Ascending aorta (tissue), 2 donors: ENCODE measurements at places on chromosomes 1 and 21.
A peak's percentile ranks its signal among the peaks of the same experiment; 100 is the strongest.

DNA sequence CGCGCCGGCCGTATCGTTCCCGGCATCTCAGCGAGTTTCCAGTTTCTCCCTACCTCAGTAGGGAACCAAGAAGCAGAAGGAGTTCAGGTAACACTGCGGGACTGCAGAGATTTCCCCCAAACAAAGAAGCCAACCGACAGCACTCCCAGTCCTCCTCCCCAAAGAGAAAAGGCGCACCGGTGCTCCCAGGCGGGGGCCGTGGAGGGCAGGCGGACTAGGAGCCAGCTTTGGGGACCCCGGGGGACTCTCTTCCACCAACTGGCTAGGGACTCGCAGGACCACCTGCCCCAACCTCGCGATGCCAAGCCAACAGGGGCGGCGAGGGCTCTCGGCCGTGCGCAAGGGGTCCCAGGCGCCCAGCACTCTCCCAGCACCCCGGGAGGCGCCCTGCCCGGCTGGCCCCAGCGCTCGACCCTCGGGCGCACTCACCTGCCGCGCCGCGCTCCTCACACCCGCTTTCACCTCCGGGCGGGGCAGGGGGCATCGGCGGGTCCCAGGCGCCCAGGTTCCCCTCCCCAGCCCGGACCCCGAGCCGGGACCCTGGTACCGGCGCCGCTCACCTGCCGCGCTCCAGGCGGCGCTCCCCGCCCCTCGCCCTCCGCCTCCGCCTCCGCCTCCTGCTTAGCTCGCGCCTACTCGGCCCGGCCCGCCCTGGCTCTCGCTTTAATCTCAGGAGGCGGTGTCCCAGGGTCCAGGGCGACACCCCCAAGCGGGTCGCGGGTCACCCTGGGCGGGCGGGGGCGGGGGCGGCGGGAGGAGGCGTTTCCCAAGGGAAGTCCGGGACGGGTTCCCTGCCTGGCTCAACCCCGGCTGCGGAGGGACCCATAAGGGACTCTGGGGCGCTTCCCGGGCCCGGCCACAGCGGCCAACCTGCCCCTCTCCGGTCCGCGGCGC lies at the start of gene TMPRSS2:
Gene TMPRSS2 (minus strand): TSS at position 638 of the 894 bp plus-strand sequence. CDS start 10,025 bp downstream, outside the sequence.
- H3K4me1 ChIP-seq: no peaks in the 10 kb centered on the region
- DNase-seq: no peak
- H3K27ac ChIP-seq: no peak within 1 kb of the TSS
- no peaks in the 10 kb centered on the region for H3K36me3 ChIP-seq

DNA sequence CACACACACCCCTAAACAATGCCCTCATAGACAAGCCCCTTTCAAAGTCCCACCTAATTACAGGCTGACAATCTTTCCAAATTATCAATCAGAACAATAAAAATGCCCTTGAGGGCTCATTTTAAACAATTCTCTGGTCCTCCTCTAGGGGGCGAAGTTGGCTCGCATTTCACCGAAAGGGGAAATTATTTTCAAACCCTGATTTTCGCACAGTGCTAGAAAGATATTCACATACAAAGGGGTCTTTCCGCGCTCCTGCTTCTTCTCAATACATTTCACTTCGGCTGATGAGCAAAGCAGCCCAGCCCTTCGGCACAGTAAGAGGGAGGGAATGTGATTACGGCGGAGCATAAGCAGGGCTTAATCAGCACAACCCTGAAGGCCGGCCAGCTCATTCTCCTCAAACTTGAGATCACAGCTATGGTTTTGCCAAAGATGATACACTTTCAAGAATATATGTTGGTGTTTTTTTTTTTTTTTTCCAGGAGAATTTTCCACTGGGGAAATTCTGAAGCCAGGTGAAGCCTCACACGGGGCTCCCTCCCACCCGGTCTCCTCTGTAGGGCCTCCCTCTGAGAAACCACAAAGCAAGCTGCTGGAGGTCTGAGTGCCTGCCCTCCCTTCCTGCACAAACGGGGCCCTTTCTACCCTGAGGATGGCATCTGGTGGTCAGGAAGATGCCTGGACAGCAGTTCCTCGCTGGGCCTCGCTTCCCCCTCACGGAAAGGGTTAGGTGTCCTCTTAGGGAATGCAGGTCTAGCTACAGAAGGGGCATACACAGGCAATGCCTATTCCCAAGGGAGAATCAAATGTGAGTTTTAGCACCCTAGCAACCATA lies 66.9 kb downstream of the GNG12 start:
- H3K27ac ChIP-seq: peak overlapping the region; percentile 74
- no peaks in the 10 kb centered on the region for H3K36me3 ChIP-seq
- H3K27me3 ChIP-seq: no peaks in the 10 kb centered on the region
- H3K4me3 ChIP-seq: peak overlapping the region; percentile 51
- H3K4me1 ChIP-seq: peaks cover 29% of the 10 kb centered on the region

- no peak for DNase-seq
- H3K27ac ChIP-seq: no peak overlapping the region
- H3K4me3 ChIP-seq: no peak overlapping the region
- H3K27me3 ChIP-seq: no peaks in the 10 kb centered on the region
- peaks cover 21% of the 10 kb centered on the region for H3K4me1 ChIP-seq
- no peaks in the 10 kb centered on the region for H3K36me3 ChIP-seq
These were observed 39.1 kb upstream of the FOXO6 start for GRCh38 chr1:41322101-41322661.

DNA sequence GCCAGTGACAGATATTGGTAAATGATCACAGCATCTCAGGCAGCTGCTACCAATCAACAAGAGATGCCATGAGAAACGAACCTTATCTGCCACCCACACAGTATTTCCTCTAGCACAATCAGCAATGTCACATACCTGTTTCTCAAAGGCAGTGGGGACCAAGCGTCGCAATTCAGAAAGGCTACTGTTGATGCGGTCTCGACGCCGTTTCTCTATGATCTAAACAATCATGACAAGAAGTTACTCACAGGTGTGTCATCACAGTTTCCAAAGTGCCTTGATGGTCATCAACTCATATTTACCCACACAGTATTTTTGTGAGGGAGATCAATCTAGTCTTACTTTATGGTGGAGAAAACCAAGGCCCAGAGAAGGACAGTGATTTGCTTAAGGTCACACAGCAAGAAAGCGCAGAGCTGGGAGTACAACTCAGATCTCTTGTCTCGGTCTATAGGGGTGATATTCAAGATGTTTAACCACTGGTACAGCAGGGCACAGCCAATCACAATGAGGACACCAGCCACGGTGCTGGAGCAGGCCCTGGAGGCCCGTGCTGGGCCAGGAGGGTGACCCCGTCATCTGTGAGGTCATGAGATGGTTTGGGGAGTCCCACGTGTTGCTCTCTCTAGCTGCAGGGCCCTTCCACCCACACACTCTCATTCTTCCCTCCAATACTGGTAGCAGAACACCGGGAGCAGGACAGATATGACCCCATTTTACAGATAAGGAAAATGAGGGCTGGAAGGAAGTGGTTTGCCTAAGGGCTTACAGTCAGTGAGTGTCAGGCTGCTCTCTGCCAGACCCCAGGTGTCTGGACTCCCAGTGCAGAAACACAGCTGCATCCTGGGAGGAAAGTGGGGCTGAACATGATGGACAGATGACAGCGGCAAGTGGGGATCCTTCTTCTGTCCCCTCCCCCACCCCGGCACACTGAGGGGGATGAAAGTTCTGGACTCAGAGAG lies 7.8 kb downstream of the HEYL start:
- H3K27me3 ChIP-seq: no peaks in the 10 kb centered on the region
- H3K4me1 ChIP-seq: peaks cover 15% of the 10 kb centered on the region
- H3K36me3 ChIP-seq: peaks cover 49% of the 10 kb centered on the region
- DNase-seq: no peak
- no peak overlapping the region for H3K4me3 ChIP-seq

GRCh38 chr1:33626801-33627200 lies 154.4 kb downstream of the ZSCAN20 start:
- no peak for DNase-seq
- no peaks in the 10 kb centered on the region for H3K4me1 ChIP-seq
- H3K4me3 ChIP-seq: no peak overlapping the region
- H3K36me3 ChIP-seq: no peaks in the 10 kb centered on the region
- no peaks in the 10 kb centered on the region for H3K27me3 ChIP-seq
- H3K27ac ChIP-seq: no peak overlapping the region

GRCh38 chr1:233294913-233295236 lies 650 bp downstream of the PCNX2 start:
- no peak for DNase-seq
- peak overlapping the region; percentile 24 for H3K27ac ChIP-seq
- no peaks in the 10 kb centered on the region for H3K4me1 ChIP-seq
- H3K36me3 ChIP-seq: no peaks in the 10 kb centered on the region

- H3K4me3 ChIP-seq: no peak overlapping the region
- no peak for DNase-seq
- no peaks in the 10 kb centered on the region for H3K4me1 ChIP-seq
- H3K27ac ChIP-seq: no peak overlapping the region
- no peaks in the 10 kb centered on the region for H3K36me3 ChIP-seq
- H3K27me3 ChIP-seq: no peaks in the 10 kb centered on the region
These were observed 55.5 kb downstream of the PLPPR5 start for GRCh38 chr1:98949166-98949565.

DNA sequence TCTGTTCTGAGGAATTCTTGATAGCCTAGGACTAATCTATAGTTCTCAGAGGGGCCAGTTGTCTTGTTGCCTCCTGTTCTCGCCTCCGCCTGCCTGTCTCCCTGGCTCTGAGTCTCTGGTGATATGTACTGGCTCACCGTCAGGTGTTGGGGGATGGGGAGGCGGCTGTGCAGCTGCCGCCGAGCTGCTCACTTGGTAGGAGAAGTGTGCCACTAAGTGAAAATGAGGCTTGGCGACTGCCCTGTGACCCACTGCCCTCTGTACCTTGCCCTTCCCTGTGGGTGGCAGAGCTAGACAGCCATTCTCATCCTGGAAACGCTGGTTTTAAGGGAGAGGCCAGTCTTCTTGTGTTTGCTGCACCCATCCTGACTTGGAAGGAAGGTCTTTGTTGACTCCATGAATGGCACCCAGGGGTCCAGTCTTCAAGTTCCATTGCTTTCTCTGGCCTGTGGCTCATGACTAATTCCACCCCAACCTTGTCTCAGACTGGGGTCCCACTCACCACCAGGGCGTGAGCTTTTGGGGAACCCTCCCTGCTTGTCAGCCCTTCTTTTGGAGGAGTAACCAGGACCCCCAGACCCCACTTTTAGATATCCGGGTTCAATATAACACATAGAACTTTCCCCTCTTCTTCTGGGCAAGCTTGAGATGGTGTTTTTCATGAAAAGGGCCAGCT lies 120.6 kb downstream of the CACNA1E start:
- H3K4me1 ChIP-seq: no peaks in the 10 kb centered on the region
- H3K27ac ChIP-seq: no peak overlapping the region
- no peak for DNase-seq
- H3K27me3 ChIP-seq: no peaks in the 10 kb centered on the region
- no peak overlapping the region for H3K4me3 ChIP-seq
- H3K36me3 ChIP-seq: no peaks in the 10 kb centered on the region

DNA sequence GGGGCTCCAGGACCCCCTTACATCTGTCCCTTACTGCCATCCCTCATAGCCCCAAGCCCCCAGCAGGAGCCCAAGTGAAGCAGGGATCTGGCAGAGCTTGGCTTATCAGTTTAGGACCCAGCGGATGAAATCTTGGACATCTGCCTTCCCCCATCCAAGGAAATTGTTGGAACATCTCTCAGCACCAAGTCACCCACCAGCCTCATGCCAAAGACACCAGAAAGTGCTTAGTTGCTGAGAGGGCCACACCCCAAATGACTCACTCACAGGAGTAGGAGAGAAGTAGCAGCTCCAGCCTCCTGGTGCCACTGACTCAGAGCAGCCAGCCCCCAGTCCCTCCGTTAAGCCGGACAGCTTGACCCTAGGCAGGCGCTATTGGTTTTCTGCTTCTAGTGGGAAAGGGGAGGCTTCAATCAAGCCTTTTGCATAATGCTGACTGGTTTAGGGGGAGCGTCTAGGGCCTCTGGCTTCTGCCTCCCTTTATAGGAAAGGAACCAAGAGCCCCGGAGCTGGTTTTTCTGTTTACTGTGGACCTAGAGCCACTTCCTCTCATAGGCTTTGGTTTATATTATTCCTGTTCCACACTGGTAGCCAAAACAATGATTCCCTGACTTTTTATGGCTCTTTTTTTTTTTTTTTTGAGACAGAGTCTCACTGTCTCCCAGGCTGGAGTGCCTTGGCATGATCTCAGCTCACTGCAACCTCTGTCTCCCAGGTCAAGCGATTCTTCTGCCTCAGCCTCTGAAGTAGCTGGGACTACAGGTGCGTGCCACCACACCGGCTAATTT lies 114.2 kb upstream of the IPO9 start:
- peak; percentile 94 for DNase-seq
- H3K27ac ChIP-seq: peak overlapping the region; percentile 93
- H3K36me3 ChIP-seq: no peaks in the 10 kb centered on the region
- H3K4me3 ChIP-seq: peak overlapping the region; percentile 40
- H3K27me3 ChIP-seq: no peaks in the 10 kb centered on the region
- H3K4me1 ChIP-seq: peaks cover 65% of the 10 kb centered on the region

- peaks cover 11% of the 10 kb centered on the region for H3K27me3 ChIP-seq
- no peaks in the 10 kb centered on the region for H3K36me3 ChIP-seq
- H3K4me1 ChIP-seq: peaks cover 4% of the 10 kb centered on the region
- H3K4me3 ChIP-seq: no peak overlapping the region
- no peak overlapping the region for H3K27ac ChIP-seq
These were observed 2.6 kb upstream of the TDRD10 start for GRCh38 chr1:154499446-154499845.

DNA sequence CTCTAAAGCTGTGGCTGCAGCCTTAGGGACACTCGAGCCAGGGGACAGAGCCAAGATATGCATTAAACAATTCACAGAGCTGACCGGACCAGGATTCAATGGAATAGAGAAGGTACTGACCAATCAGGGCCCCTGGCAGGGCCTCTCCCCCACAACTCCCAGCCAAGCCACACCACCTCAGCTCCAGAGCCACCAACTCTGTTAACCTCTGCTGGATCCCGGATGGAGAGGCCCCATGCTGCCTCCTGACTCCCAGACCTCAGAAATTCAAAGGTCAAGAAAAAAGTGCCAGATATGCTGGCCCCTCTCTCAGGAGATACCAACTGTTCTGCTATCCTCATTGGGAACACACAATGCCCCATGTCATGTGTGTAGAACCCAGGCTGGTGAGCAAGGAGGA lies 62.1 kb downstream of the CD46 start:
- H3K36me3 ChIP-seq: peaks cover 77% of the 10 kb centered on the region
- peak overlapping the region; percentile 98 for H3K27ac ChIP-seq
- peaks cover 57% of the 10 kb centered on the region for H3K4me1 ChIP-seq
- no peak for DNase-seq

DNA sequence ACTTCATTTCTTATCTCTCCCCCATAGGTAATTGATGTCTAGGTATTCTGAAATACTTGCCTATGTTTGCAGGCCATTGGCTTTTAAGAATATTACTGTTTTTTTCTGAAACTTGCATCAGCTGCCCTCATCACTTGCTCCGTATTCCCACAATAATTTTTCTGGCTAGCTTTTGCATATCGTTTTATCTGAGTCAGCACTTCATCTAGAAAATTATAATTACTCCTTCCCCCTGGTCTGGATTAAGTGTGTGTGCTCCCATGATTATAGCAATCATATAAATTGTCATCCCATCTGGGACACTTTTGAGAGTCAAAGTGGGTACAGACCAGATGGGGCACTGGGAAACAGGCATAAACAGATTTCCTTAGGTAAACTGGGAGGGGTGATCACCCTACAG lies 583.2 kb upstream of the B3GALT2 start:
- H3K27ac ChIP-seq: no peak overlapping the region
- no peaks in the 10 kb centered on the region for H3K4me1 ChIP-seq
- H3K27me3 ChIP-seq: no peaks in the 10 kb centered on the region
- no peak for DNase-seq
- no peak overlapping the region for H3K4me3 ChIP-seq
